ENCODE measurements at places on chromosomes 3 and 15.

- DNase-seq = no peak
Observed at GRCh38 chr3:10465161-10465560, 40.2 kb downstream of the ATP2B2 start.

- no peak for DNase-seq
Observed at GRCh38 chr3:14210290-14210688, 31.7 kb downstream of the LSM3 start.

DNA sequence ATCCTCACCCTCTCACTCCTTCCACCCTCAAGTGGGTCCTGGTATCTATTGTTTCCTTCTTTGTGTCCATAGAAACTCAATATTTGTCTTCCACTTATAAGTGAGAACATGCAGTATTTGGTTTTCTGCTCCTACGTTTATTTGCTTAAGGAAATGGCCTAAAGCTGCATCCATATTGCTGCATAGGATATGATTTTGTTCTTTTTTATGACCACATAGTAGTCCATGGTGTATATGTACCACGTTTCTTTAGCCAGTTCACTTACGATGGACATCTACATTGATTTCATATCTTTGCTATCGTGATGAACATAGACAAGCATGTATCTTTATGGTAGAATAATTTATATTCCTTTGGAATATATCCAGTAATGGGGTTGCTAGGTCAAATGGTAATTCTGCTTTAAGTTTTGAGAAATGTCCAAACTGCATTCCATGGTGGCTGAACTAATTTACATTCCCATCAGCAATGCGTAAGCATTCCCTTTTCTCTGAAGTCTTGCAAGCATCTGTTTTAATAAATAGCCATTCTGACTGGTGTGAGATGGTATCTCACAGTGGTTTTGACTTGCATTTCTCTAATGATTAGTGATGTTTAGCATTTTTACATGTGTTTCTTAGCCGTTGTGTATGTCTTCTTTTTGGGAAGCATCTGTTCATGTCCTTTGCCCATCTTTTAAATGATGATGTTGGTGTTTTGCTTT, 650.2 kb downstream of the ZNF385D start:
- no peak for DNase-seq

DNA sequence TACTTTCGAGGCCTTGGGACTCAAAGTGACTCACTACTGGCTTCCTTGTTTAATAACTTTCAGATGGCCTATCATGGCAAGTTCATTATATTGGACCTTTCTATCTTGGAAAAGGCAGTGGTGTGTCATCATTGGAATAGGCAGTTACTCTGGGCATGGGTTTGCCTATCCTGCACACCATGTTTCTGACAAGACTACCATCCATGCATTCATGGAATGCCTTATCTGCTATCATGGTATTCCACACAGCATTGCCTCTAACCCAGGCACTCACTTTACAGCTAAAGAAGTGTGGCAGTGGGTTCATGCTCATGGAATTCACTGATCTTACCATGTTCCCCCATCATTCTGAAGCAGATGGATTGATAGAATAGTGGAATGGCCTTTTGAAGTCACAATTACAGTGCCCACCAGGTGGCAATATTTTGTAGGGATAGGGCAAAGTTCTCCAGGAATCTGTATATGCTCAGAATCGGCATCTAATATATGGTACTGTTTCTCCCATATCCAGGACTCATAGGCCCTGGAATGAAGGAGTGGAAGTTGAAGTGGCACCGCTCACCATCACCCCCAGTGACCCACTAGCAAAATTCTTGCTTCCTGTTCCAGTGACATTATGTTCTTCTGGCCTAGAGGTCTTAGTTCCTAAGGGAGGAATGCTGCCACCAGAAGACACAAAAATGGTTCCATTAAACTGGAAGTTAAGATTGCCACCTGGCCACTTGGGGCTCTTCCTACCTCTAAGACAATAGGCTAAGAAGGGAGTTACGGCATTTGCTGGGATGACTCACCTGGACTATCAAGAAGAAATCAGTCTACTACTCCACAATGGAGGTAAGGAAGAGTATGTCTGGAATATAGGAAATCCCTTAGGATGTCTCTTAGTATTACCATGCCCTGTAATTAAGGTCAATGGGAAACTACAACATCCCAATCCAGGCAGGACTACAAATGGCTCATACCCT, 1161.4 kb downstream of the SI start:
- no peak for DNase-seq

DNA sequence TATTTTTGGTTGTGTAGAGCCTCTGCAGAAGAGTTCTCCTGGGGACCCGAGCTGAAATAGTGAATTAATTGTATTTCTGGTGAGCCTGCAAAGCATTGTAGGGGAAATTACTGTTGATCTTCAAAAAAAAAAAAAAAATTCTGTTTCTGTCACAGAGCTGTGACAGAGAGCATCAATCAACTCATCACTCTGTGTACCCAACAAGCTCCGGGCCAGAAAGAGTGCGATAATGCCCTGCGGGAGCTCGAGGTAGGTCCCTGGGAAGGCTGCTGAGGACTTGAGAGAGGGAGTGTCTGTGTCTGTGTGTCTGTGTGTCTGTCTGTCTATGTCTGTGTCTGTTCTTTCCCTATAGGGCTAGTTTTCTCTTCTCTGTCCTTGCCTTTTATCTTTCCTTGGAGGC, 294.4 kb upstream of the TPM1 start:
- no peak for DNase-seq

DNA sequence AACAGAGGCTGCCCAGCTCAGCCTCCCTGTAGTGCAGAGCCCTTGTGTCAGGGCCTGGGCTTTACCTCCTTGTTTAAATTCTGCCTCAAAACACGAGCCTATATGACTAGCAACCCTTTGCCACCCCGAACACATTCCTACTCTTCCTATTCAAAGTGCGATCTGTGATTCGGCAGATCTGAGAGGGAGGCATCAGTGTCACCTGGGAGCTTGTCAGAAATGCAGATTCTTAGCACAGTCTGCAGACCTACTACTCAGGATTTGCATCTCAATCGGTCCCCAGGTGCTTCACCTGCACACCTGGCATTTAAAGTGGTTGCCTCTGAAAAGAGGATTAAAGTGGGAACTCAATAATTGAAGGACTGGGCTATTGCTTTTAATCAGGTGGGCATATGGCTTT, 273.2 kb upstream of the TOPAZ1 start:
- no peak for DNase-seq

DNA sequence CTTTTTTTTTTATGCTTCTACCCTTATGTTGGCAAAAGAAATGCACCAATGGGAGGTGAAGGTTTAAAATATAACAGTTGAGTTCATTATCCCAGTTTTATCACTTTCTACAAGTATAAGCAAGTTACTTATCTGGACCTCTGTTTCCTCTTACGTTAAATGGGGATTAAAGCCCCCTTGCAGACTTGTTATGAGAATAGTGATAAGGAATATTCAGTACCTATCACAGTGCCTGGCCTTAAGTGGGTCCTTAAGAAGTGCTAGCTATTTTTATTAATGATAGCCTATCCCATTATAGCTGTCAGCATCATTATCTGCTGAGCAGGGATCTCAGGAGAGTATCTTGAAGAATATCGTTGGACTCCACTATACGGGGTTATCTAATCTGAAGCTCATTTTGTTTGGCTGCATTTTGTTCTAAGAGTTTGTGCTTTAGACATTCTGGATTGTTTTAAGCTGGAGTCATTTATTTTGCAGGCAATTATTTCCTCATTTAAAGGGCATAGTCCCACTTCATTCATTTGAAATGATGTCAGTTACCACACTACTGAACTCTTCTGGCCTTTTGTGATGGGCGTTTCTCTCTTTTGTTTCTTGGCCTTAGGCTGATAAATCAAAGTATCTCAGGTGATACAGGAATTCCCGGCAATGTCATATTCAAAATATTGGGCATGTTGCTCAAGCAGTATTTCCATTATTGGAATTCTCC, 28.8 kb downstream of the RAB8B start:
- DNase-seq = no peak

DNA sequence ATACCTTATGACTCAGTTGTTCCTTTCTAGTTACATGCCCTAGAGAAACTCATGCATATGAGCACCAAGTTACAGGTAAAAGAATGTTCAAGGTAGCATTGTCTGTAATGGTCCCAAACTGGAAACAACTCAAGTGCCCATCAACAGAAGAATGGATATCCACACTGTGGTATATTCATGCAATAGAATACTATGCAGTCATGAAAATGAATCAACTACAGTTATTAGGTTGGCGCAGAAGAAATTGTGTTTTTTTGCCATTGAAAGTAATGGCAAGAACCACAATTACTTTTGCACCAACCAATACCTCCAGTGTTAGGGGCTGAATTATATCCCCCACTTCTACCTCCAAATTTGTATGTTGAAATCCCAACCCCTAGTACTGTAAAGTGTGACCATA, 9.7 kb upstream of the RNU6-1 start:
- DNase-seq = no peak

DNA sequence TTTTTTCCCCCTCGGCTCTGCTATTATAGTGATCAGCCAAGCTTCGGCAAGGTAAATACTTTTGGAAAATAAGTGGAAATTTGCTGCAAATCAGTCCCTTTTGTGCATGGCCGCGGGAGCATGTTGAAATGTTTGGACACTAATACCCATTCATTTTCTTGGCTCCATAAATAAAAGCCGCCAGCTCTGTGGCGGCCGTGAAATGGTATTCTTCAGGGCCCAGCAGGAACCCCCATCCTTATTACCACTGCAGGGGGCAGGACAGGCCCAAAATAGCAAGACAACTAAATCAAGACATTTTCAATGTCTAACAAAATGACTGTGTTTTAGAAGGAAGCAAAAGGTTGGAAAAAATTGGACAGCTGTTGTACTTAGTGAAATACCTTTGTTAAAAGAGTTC, 362.3 kb downstream of the NR2F2 start:
- no peak for DNase-seq

DNA sequence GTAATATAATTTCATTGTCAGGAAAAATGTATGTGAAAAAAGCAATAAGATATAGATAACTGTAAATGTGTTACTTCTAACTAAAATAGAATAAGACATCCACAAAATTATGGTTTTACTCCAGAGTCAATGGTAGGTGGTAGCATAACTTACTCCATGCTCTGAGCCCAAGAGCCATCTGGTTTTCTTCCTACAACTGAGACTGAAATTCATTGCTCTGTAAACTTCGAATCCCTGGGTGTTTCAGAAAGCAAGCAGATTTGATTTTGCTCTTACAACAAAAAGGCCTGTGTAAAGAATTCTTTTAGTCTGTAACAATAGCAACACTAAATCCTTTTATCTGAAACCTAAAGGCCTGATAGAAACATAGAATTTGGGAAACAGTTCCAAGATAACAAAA, 805.9 kb downstream of the AGBL1 start:
- no peak for DNase-seq

GRCh38 chr3:77462951-77463350, 423.1 kb downstream of the ROBO2 start:
- no peak for DNase-seq

DNA sequence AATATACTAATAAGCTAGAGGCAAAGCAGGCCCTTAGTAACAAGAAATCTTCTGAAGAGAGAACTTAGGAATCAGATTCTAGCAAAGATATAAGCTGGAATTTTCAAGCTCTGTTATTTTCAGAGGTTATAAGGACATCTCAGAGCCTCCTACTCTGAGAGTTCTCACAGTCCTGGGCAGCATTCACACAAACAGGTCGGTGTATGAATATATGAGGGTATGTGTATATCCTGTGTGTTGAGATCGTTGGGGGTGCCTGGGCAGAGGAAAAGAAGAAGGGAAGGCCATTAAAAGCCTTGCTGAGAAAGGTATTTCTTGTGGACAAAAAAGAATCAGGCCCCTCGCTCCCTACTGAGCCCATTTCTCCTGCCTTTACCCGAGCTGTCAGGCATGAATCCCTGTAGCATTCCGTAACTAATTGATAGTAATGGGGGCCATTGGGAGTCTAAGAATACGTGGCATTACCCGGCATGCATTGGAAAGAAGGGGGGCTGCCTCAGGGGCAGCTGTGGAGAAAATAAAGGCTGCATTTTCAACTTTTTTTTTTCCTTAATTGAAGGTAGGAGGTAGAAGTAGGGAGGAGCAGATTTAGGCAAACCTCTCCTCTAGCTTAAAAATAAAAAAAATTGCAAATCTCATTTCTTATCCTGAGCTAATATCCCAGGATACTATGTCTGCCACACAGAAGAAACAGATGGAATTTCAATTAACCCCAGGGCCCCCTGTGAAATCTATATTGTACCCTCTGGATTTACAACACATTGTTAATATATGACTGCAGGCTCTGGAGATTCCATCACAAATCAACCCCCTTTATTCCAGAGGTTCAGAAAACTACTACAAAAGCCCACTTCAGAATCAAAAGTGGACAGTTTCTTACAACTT, 103.8 kb downstream of the GTPBP8 start:
- DNase-seq = no peak

- peak; percentile 67 for DNase-seq
Observed at GRCh38 chr3:101803173-101803782, 24.3 kb downstream of the NXPE3 start.

- DNase-seq = no peak
Observed at GRCh38 chr3:111861391-111861790, 2.3 kb downstream of the PHLDB2 start.

GRCh38 chr15:29270169-29270955, 740 bp upstream of the NSMCE3 start:
- DNase-seq = no peak

GRCh38 chr15:41309226-41309905, 23.0 kb downstream of the OIP5 start:
- DNase-seq = no peak

DNA sequence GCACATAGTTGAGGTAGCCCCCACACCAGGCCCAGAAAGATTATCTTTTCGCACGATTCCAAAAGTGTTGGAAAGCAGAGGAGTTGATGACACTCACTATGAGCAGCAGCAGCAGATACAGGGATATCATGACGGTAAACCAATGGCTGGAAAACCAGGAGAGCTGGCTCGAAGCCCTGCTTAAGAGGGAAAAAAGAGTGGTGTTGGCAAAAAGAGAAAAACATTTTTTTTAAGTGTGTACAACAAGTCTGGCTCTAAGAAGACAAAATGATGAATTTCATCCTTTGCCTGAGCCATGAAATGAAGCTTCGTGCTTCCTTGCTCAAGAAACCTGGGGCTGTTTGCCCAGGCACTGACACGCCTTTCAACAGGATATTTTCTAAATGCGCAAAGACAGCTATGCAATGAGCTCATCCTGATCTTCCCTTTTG, 27.3 kb downstream of the PARP16 start:
- DNase-seq = no peak

DNA sequence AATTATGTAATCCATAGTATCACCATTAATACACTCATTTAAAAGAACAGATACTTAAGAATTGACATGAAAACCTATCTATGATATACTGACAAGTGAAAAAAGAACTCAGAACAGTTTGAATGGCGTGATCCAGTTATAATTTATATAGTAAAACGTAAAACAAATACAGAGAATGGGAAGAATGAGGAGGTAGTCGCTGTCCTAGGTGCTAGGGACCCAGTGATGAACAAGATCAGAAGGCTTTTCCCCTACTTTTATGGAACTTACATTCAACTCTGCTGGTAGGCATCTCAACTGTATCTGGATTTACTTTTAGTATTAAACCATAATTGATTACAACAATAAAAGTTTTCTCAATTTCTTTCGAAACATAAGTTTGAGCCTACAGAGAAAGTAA, 31.8 kb downstream of the GSK3B start:
- no peak for DNase-seq

Data from spinal cord (tissue), 10 donors.